Tongue (tissue), 3 donors: ENCODE measurements at places on chromosomes 11 and 22. TPM values are rescaled to one million over a fixed set of nuclear protein-coding genes. Genes with fewer than 3 reads are reported as not detected.

The FAM118B gene
- 17.1 TPM for total RNA-seq

DNA sequence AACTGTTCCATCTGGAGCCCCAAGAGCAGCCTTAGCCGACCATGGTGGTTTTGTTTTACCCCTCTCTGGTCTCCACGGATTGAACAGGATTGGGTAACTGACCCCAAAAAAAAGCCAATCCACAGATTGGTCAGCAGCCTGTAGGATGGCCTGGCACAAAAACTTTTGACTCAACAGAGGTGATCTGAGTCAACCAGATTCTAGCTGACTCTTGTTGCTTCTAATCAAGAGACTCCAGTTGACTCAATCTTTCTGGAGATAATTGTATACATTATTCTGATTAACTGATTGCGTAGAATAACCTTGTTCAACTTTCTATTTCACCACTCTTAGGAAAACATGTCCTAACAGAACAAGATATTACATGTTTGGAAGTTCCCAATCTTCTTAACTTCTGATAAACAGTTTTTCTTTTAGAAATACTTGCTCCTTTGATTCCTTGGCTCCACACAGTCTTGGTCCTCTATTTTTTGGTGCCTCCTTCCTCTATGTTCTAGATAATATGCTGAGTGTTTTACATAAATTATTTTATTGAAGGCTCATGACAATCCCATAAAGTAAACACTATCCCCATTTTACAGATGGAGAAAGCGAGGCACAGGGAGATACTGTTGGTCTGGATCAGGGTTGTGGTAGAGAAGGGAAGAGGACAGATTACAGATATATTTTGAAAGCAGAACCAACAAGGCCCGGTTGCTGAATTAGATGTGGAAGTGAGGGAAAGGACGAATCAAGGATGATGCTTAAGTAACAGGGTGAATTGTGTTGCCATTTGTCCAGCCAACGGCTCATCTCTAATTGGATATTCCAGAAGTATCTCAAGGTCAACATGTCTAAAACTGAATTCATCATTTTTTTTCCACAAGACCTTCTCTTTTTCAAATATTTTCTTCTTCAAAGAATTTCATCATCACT is 11.5 kb upstream of the ZC3H12C start:
- no peak for DNase-seq

DNA sequence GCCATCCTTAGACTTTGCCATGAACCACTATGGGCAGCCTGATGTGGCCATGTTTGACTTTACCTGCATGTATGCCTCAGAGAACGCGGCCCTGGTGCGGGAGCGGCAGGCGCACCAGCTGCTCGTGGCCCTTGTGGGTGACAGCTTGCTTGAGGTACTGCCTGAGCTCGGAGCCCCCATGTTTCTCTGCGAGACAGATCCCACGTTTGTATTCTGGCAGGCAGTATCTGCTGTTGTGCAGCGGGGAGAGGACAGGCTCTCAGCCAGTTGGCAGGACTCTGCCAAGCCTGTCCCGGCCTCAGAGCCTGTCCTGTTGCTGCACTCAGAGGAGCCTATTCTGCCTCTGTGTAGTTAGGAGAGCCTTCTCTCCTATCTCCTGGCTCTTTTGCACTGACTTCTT is 109.9 kb downstream of the MICAL2 start:
- DNase-seq: peak; percentile 89

DNA sequence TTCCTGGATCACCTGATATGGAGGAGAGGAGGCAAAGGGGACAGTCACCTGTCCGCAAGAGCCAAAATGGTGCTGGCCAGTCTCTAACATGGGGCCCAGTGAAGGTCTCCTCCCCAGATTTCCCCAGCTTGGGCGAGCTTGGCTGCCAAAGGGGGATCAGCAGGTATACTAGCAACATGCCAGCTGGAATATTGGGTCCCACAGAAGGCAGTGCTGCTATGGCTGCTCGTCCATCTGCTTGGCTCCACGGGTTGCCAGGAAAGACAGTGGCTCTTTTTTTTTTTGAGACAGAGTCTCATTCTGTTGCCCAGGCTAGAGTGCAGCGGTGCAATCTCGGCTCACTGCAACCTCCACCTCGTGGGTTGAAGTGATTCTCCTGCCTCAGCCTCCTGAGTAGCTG is 12.7 kb upstream of the KAT5 start:
- no peak for DNase-seq

GRCh38 chr11:131748151-131749050 is 378.0 kb downstream of the NTM start:
- DNase-seq: peak; percentile 87

GRCh38 chr11:83510530-83511460 is 224.6 kb upstream of the CCDC90B start:
- DNase-seq: no peak

- DNase-seq: peak; percentile 81
Observed at GRCh38 chr22:38843657-38844314, at the start of gene NPTXR. TSS of gene NPTXR (minus strand) at chr22:38844028.

DNA sequence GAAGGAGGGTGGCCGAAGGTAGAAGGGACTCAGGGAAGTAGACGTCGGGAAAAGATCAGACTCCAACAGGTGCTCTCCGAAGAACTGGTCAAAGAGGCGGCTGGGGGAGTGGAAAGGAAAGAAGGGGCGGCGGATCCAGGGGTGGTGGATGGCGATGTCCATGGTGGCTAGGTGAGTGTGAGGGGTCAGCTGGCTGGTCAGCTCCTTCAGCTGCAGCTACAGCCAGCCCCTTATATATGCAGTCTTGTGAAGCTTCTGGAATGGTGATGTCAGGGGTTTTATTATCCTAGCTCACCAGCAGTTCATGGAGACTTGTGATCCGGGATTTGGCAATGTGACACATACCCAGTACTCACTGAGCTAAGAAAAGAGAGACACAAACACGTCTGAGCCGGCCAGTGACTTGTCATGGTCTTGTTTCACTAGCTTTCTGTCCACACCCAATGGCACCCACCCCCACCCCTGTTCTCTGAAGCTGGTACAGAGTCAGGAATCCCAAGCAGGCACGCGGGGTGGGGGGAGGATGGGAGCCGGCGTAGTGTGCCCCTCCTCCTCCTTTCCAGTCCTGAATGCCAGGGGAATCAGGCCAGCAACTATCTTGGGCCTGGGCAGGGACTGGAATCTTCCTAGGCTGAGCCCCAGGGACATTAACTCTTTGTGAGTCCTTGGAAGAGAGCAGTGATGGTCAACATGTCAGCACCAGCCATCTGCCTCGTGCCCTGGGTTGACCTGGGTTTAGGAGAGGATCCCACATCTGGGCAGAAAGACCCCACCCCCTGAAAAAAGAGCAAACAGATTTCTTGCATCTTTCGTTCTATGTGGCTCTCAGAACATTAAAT is at the start of gene CRYAB:
CRYAB (minus strand) TSS at position 208 of the 839 bp plus-strand sequence; CDS start at position 162, 46 bp downstream.
- peak; percentile 95 for DNase-seq

GRCh38 chr11:27754035-27755017 is 54.1 kb upstream of the BDNF start:
- no peak for DNase-seq
